ENCODE measurements at places on chromosomes 6 and 20. TPM values are rescaled to one million over a fixed set of nuclear protein-coding genes. Genes with fewer than 3 reads are reported as not detected.

Gene SSTR4
- total RNA-seq: 0.13 TPM

Gene HLA-DOA
- total RNA-seq: not detected

Gene PSMF1
- 28.0 TPM for total RNA-seq

Gene PEX3
- total RNA-seq: 19.0 TPM

Gene TNXB
- total RNA-seq: 33.9 TPM

Gene TFAP2C
- total RNA-seq: not detected

Gene ACSS1
- total RNA-seq: 2.0 TPM

Gene FHL5
- not detected for total RNA-seq

Gene YWHAB
- total RNA-seq: 101 TPM
